Diencephalon (tissue), 1 donor: ENCODE measurements at places on chromosomes 7 and 10. TPM values are rescaled to one million over a fixed set of nuclear protein-coding genes. Genes with fewer than 3 reads are reported as not detected.

The PILRA gene
- 1.2 TPM for total RNA-seq

The KLF6 gene
- 68.3 TPM for total RNA-seq

The HMX3 gene
- total RNA-seq, result 2.8 TPM

The FOXI2 gene
- total RNA-seq, result not detected

The MYO1G gene
- total RNA-seq, result 0.46 TPM

The GIMAP5 gene
- total RNA-seq, result 3.7 TPM

The MYL10 gene
- total RNA-seq, result not detected

The ZNF804B gene
- 8.3 TPM for total RNA-seq

The ATG9B gene
- total RNA-seq, result 3.9 TPM

The DNAH11 gene
- total RNA-seq, result 8.3 TPM
